Prostate gland (tissue), 2 donors: ENCODE measurements at places on chromosomes 5 and 9. TPM values are rescaled to one million over a fixed set of nuclear protein-coding genes. Genes with fewer than 3 reads are reported as not detected.

GRCh38 chr9:306907-307306, 92.2 kb downstream of the DOCK8 start:
- DNase-seq = no peak
- H3K36me3 ChIP-seq = no peaks in the 10 kb centered on the region
- no peak overlapping the region for H3K27ac ChIP-seq
- H3K27me3 ChIP-seq = no peaks in the 10 kb centered on the region
- no peak overlapping the region for H3K4me3 ChIP-seq
- H3K4me1 ChIP-seq = no peaks in the 10 kb centered on the region

GRCh38 chr5:69285448-69286116, 47.0 kb downstream of the CCDC125 start:
- H3K27ac ChIP-seq = no peak overlapping the region
- DNase-seq = no peak
- H3K4me1 ChIP-seq = no peaks in the 10 kb centered on the region
- H3K4me3 ChIP-seq = no peak overlapping the region
- H3K27me3 ChIP-seq = no peaks in the 10 kb centered on the region
- H3K36me3 ChIP-seq = no peaks in the 10 kb centered on the region

- no peaks in the 10 kb centered on the region for H3K4me1 ChIP-seq
- DNase-seq = no peak
- no peak overlapping the region for H3K4me3 ChIP-seq
- no peaks in the 10 kb centered on the region for H3K36me3 ChIP-seq
Measured at GRCh38 chr5:160463740-160464465, 42.2 kb downstream of the PTTG1 start.

DNA sequence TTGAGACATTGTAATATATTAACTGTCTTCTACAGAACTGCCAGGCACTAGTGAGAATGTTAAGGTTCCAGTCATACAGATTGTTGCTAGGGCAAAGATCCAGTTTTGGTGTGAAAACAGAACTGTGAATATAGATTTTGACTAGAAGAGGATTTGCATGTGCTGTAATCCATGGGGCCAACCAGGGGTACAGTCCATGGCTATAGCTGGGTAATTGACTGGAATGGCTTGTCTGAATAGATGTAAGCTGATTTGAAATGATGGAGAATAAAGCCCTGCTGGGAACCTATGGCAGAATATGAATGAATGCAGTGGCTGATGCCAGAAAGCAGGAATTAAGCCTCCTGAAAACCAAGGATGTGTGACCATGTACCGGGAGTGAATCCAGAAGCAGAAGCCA, 748.5 kb upstream of the CDH10 start:
- no peaks in the 10 kb centered on the region for H3K36me3 ChIP-seq
- no peaks in the 10 kb centered on the region for H3K27me3 ChIP-seq
- no peaks in the 10 kb centered on the region for H3K4me1 ChIP-seq

Gene SAP30L
- total RNA-seq = 35.9 TPM

Gene CDK7
- 25.5 TPM for total RNA-seq

DNA sequence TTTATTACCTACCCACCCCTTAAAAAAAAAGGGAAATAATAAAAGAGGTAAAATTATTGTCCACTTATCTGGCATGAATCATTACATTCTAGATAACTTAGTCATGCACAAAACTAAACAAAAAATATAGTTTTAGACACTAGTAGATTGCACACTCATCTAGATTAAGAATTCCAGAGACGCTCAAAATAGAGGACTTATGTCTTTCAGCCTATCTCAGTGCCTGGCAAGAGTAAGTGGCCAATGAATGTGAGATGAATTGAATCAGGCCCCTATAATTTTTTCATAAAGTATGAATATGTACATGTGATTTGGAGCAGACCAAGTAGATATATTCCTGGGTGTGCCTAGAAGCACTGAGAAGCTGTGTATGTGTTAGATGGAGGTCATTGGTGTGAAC, 2.0 kb upstream of the RXFP3 start:
- no peaks in the 10 kb centered on the region for H3K36me3 ChIP-seq
- H3K27ac ChIP-seq = no peak overlapping the region
- no peaks in the 10 kb centered on the region for H3K4me1 ChIP-seq
- H3K27me3 ChIP-seq = peaks cover 27% of the 10 kb centered on the region
- no peak overlapping the region for H3K4me3 ChIP-seq

- H3K27me3 ChIP-seq = no peaks in the 10 kb centered on the region
- no peak overlapping the region for H3K4me3 ChIP-seq
- H3K27ac ChIP-seq = no peak overlapping the region
Measured at GRCh38 chr5:14405267-14405666, 176.3 kb upstream of the OTULINL start.

DNA sequence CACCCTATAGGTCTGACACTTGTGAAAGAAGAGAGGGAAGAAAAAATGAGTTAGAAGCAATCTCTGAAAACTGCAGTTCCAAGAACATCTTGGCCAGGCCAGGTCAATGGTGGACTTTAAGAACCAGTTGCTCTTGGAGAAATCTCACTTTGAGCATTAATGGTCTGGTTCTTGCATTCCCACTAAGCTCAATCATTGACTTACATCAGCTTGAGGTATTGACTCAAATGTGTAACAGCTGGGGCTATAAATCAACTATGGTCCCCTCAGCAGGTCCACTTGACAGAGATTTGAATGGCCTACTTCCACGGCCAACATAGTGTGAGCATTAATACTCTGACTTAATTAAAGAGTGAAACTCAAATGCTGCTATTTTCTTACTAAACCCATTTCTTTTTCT, 357.8 kb upstream of the RGMB start:
- no peak for DNase-seq
- H3K36me3 ChIP-seq = no peaks in the 10 kb centered on the region
- no peaks in the 10 kb centered on the region for H3K4me1 ChIP-seq
- H3K4me3 ChIP-seq = no peak overlapping the region

DNA sequence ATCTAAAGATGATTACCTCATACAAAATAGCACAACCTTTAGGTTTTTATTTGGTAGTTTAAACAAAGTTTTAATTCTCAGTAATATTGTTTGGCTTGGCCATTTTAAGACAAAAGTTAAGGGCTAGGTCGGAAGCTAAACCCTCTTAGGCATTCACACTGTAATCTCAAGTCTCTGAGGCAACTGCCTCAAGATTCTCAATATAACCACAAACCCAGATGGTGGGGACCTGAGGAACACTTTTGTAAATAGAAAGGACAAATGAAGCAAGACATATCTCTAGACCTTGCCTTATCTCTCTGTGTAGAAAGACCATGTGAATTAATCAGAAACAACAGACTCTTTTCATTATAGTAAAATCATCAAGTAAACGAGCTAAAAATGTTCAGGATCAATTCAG, 500.2 kb upstream of the CDH6 start:
- no peaks in the 10 kb centered on the region for H3K27me3 ChIP-seq
- no peak overlapping the region for H3K27ac ChIP-seq
- H3K36me3 ChIP-seq = no peaks in the 10 kb centered on the region
- H3K4me1 ChIP-seq = no peaks in the 10 kb centered on the region
- H3K4me3 ChIP-seq = no peak overlapping the region

GRCh38 chr5:67203701-67204074, 7.1 kb upstream of the CD180 start:
- DNase-seq = no peak
- H3K4me1 ChIP-seq = no peaks in the 10 kb centered on the region
- H3K36me3 ChIP-seq = no peaks in the 10 kb centered on the region
- H3K27ac ChIP-seq = no peak overlapping the region

Gene SNCAIP
- 8.2 TPM for total RNA-seq
